ENCODE measurements at places on chromosomes 13 and 19.

DNA sequence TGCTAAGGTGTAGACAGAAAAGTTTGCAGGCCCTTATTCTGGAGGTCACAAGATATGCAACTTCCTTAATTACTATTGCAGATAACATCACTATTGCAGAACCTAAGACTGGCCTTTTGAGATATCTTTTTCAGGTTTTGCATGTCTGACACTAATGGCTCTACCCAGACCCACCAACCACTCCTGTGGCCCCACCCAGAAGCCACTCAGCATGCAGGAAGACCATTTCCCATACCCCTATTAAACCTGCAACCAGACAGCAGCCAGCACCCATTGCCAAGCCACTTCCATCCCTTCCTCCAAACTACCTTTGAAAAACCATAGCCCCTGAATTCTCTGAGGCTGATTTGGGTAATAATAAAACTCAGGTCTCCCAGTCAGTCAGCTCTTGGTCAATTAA, 297.6 kb downstream of the SLITRK6 start:
- H3K27ac ChIP-seq, result no peak overlapping the region
- H3K36me3 ChIP-seq, result no peaks in the 10 kb centered on the region
- H3K27me3 ChIP-seq, result no peaks in the 10 kb centered on the region

DNA sequence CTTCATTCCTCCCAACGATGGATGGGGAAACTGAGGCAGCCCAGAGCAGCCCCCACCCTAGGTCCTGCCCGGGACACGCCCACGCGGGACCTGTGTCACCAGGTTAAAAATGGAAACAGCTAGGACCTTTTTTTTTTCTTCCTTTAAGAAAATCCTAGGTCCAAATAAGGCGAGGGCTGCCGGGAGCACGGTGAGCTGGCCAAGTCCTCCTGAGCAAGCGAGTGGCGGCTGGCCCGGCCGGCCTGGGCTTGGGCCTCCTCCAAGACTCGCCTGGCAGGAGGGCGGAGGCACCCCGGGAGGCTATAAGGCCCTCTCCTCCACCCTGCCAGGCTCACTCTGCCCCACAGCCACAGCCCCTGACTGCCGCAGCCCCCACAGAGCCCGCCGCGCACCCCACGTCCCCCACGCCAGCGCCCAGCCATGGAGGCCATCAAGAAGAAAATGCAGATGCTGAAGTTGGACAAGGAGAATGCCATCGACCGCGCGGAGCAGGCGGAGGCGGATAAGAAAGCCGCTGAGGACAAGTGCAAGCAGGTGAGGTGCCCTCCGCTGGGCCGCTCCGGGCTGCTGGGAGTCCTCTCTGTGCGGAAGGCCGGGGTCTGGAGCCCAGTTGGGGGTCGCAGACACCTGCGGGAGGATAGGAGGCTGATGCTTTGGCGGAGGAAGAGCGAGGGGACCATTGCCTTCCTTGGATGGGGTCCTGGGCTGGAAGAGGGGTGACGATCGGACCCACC, 8.9 kb upstream of the TPM4 start:
- no peak overlapping the region for H3K27ac ChIP-seq
- no peaks in the 10 kb centered on the region for H3K36me3 ChIP-seq
- peaks cover 13% of the 10 kb centered on the region for H3K4me1 ChIP-seq

- H3K36me3 ChIP-seq, result no peaks in the 10 kb centered on the region
- no peak for DNase-seq
- no peaks in the 10 kb centered on the region for H3K27me3 ChIP-seq
- H3K4me1 ChIP-seq, result no peaks in the 10 kb centered on the region
- H3K27ac ChIP-seq, result no peak overlapping the region
- H3K4me3 ChIP-seq, result no peak overlapping the region
Observed at GRCh38 chr13:67285611-67286010, 55.5 kb upstream of the PCDH9 start.

DNA sequence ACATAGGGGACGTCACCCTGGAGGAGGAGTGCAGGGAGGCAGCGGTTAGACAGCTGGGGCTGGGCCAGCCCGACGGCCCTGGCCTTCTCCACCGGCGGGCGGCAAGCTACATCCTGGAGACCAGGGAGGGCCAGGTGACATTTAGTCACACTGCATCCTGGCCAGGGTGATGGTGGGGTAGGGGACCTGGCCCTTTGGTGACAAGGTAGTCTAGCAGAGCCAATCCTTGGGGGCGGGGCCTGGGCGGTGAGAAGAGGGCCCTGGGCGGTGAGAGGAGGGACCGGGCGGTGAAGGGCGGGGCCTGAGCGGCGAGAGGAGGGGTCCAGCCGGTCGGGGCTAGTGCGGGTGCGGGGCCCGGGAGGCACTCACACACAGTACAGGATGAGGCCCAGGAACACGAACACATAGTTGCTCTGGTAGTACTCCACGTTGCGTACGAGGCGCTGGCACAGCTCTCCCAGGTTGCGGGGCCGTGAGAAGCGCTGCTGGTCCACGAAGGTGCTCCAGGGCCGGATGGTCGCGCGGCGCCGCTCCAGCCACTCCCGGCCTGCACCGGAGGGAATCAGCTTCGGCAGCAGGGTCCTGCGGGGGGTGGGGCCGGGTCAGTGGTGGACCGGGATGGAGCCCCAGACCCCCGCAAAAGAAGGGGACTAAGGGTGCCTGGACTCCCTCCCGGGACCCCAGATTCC, 610 bp downstream of the RABAC1 start:
- H3K27me3 ChIP-seq, result peaks cover 7% of the 10 kb centered on the region
- H3K36me3 ChIP-seq, result peaks cover 3% of the 10 kb centered on the region
- H3K27ac ChIP-seq, result peak overlapping the region; percentile 25
- peak overlapping the region; percentile 92 for H3K4me3 ChIP-seq
- peak; percentile 73 for DNase-seq

- peaks cover 60% of the 10 kb centered on the region for H3K4me1 ChIP-seq
- H3K27ac ChIP-seq, result peak overlapping the region; percentile 88
- DNase-seq, result no peak
- peak overlapping the region; percentile 81 for H3K4me3 ChIP-seq
Observed at GRCh38 chr19:41535029-41535622, 40.8 kb upstream of the CEACAM21 start.

GRCh38 chr19:50060107-50060506, 34.3 kb downstream of the ZNF473 start:
- no peak overlapping the region for H3K4me3 ChIP-seq
- H3K4me1 ChIP-seq, result no peaks in the 10 kb centered on the region
- no peak for DNase-seq
- H3K36me3 ChIP-seq, result peaks cover 6% of the 10 kb centered on the region
- no peak overlapping the region for H3K27ac ChIP-seq
- peaks cover 6% of the 10 kb centered on the region for H3K27me3 ChIP-seq

DNA sequence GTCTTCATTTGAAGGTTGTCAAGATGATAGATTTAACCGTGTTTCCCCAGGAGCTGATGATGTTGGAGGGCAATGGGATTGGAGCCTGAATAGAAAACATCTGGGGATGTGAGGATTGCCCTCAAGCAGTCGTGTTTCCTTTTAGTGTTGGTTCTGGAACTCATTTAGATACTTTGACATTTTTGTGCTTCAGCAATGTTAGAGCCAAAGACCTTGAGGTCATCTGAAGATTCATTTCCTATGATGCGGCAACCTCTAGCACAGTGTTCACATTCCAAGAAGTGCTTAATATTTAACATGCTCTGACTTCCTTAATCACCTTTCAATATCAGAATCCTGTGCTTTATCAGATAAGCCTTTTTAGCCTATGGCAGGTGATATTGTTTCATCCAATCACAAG, 82.7 kb downstream of the SLC10A2 start:
- H3K4me1 ChIP-seq, result no peaks in the 10 kb centered on the region
- DNase-seq, result no peak
- peaks cover 2% of the 10 kb centered on the region for H3K36me3 ChIP-seq

GRCh38 chr13:33105387-33106005, 89.3 kb downstream of the KL start:
- no peak for DNase-seq
- no peaks in the 10 kb centered on the region for H3K36me3 ChIP-seq
- no peak overlapping the region for H3K4me3 ChIP-seq

DNA sequence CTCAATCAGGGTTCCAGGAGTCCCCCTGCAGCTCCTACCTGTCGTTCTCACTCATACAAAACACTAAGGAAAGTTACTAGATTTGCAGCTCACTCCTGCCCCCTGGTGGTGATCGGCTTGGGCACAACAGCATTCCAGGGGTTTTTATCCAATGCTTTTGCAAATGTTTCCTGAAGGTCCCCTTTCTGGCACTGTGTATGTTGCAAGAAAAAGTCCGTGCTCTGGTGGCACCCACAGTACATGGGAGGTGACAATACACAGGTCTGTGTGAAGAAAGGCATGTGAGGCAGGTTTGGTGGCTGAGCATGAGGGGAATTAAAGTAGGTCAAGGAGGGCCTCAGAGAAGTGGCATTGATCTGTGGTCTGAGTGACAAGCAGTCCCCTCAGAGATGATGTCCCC, 8.6 kb upstream of the TYK2 start:
- no peaks in the 10 kb centered on the region for H3K27me3 ChIP-seq
- H3K36me3 ChIP-seq, result peaks cover 12% of the 10 kb centered on the region
- DNase-seq, result peak; percentile 88
- H3K4me1 ChIP-seq, result peaks cover 9% of the 10 kb centered on the region
- no peak overlapping the region for H3K4me3 ChIP-seq

DNA sequence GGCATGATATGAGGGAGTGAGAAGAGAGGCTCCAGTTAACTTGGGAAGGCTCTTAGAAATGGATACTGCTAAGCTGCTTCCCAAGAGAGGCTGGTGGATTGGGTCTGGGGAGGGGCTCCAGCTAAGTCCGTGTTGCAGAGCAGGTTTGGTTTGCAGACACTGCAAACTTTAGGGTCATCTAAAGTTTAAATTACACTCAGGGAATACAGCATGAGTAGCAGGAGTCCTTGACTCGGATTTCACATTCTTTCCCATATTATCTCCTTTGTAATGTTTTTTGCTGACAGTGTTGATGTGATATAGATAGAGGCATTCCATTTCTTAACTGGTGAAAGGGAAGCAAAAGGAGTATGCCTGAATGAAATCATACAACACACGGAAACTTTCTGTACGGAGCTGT, 31.9 kb downstream of the SGCG start:
- H3K36me3 ChIP-seq, result no peaks in the 10 kb centered on the region
- H3K27me3 ChIP-seq, result no peaks in the 10 kb centered on the region
- no peak for DNase-seq
- H3K4me1 ChIP-seq, result no peaks in the 10 kb centered on the region

- peaks cover 39% of the 10 kb centered on the region for H3K27me3 ChIP-seq
- H3K27ac ChIP-seq, result no peak overlapping the region
- DNase-seq, result no peak
- no peak overlapping the region for H3K4me3 ChIP-seq
Observed at GRCh38 chr19:1717970-1718264, 35.4 kb upstream of the ONECUT3 start.

DNA sequence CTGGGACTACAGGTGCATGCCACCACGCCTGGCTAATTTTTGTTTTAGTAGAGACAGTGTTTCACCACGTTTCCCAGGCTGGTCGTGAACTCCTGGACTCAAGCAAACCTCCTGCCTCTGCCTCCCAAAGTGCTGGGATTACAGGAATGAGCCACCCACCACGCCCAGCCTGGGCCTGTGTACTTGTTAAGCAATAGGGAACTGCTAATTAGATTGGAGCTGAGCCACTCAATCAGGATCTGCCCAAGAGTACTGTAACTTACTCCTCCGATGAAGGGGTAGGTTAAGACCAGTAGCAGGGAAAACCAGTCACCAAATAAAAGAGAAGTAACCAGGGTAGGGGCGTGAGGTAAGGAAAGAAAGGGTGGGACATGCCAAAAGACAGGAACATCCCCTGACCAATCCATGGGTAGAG, 2.3 kb downstream of the DDX39A start:
- peak overlapping the region; percentile 98 for H3K27ac ChIP-seq
- no peaks in the 10 kb centered on the region for H3K27me3 ChIP-seq
- peak overlapping the region; percentile 94 for H3K4me3 ChIP-seq
- H3K36me3 ChIP-seq, result peaks cover 31% of the 10 kb centered on the region

- no peak overlapping the region for H3K27ac ChIP-seq
- no peak for DNase-seq
- H3K4me3 ChIP-seq, result no peak overlapping the region
- H3K36me3 ChIP-seq, result no peaks in the 10 kb centered on the region
- peaks cover 8% of the 10 kb centered on the region for H3K4me1 ChIP-seq
Observed at GRCh38 chr13:31982540-31982939, 49.0 kb upstream of the FRY start.

DNA sequence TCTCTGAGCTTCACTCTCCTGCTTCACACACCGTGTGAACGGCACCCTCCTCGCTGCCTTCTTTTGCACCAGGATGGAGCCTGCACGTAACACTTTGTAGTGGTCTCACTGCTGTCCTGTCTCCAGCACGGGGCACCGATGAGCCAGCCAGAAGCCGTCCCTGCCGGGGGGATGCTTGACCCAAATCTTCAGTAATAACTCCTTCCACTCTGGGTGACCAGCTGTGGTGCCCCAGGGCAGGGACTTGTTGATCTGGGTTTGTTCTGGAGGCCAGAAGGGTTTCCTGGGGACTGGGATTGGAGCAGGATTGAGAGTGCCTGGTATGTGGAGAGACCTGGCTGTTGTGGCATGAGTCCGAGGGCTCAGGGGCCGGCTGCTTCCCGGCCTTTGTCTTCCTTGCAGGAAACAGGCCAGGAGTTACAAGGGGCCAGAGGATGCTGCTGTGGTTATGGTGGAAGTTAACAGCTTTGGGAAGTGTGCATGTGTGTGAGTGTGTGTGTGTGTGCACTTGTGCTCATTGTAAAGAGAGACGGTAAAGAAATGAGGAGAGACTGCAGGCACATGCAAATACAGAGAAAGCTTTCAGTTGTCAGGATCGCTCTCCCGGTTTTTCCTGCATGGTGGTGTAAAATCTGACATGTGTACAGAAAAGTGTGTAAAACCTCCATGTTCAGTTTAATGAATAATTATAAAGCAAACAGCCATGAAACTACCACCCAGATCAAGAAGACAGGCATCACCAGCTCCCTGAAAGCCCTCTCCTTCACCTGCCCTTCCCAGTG, 18.9 kb downstream of the PAK4 start:
- H3K4me1 ChIP-seq, result peaks cover 30% of the 10 kb centered on the region
- no peak overlapping the region for H3K4me3 ChIP-seq
- no peak for DNase-seq
- peak overlapping the region; percentile 6 for H3K27ac ChIP-seq
- H3K27me3 ChIP-seq, result no peaks in the 10 kb centered on the region

DNA sequence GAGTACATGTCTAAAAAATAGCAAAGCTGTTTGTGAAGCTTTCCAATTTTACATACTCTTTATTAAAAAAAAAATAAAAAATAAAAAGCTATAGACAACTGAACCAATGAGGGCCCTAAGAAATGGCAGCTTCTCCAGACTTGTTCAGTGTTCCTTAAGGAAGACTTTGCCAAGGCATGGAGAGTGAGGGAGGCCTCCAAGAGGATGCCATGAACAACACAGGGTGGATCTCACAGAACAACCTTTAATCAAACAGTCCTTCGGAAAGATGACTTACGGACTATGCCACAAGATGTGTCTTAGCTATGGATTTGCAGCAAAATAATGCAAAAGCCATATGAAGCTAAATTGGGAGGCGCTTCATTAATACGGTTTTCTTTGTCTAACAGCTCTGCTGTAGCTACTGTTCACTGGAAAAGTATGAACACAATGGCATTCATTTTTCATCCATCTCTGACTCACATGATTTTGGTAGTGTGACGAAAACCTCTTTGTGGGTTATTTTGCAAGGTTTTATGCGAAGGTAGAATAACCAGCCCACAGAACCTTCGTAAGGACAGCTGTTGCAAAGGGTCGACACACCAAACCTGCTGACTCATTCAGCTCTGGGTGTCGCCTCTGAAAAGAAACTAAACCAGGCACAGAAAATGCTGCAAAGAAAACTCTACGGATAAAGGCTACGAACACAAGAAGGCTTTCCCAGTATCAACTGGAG, 27.7 kb downstream of the EFNB2 start:
- H3K4me3 ChIP-seq, result no peak overlapping the region
- no peak overlapping the region for H3K27ac ChIP-seq
- peaks cover 4% of the 10 kb centered on the region for H3K27me3 ChIP-seq
- no peaks in the 10 kb centered on the region for H3K4me1 ChIP-seq
